Activated naive CD8-positive, alpha-beta T cell treated with anti-CD3 and anti-CD28 coated beads for 36 hours (primary cell): ENCODE measurements at places on chromosomes 6 and 20. TPM values are rescaled to one million over a fixed set of nuclear protein-coding genes. Genes with fewer than 3 reads are reported as not detected.
A peak's percentile ranks its signal among the peaks of the same experiment; 100 is the strongest.

The ELOVL2 gene
- not detected for total RNA-seq

GRCh38 chr6:72290620-72291019, 331.2 kb upstream of the KCNQ5 start:
- no peaks in the 10 kb centered on the region for H3K36me3 ChIP-seq
- H3K27ac ChIP-seq: no peak overlapping the region
- no peak overlapping the region for H3K4me3 ChIP-seq
- no peaks in the 10 kb centered on the region for H3K27me3 ChIP-seq
- H3K4me1 ChIP-seq: no peaks in the 10 kb centered on the region

DNA sequence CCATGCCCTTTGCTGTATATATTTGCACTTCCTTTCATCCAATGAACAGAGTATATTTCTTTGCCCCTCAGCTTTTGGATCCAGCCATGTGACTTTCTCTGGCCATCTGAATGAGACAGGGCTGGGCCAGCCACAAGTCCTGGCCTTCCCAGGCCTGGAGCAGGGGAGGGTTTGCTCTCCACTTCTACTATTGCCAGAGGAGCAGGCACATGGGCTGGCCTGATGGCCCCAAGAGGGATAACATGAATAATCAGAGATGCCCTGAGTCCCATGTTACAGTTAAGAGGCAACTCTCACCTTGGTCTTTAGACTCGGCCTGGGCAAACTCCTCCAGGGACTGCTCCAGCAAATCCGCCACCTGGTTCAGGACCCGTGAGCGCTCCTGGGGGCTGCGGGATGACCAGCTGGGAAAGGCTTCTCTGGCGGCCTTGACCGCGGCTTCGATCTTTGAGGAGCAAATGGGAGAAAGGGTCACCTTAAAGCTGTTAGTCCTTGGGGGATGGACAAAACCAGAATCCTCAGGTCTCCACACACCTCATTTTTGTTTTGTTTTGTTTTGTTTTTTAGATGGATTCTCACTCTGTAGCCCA, 6.3 kb downstream of the ALDH8A1 start:
- no peaks in the 10 kb centered on the region for H3K36me3 ChIP-seq
- DNase-seq: no peak
- no peaks in the 10 kb centered on the region for H3K27me3 ChIP-seq
- peaks cover 13% of the 10 kb centered on the region for H3K4me1 ChIP-seq
- H3K4me3 ChIP-seq: no peak overlapping the region
- no peak overlapping the region for H3K27ac ChIP-seq

The GGTLC1 gene
- not detected for total RNA-seq

DNA sequence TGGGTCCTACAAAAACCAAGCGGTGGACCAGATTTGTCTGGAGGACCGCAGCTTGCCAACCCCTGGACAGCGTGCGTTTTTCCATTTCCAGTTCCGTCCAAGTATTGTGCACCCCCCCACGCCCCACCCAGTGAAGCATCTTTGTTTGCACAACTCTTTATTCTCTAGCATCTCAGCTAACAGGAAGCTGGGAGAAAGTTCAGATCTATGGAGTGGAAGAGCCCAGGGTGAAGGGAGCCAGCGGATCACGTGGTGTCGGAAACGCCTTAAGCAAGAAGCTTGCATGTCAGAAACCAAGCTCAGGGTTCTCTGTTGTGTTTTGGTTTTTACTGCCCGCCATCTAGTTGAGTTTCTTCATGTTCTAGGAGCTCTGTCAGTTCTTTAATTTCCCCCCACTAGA, 29.9 kb downstream of the ARID1B start:
- no peaks in the 10 kb centered on the region for H3K27me3 ChIP-seq
- no peak for DNase-seq
- H3K36me3 ChIP-seq: peaks cover 32% of the 10 kb centered on the region
- H3K4me1 ChIP-seq: peaks cover 76% of the 10 kb centered on the region
- peak overlapping the region; percentile 42 for H3K27ac ChIP-seq

DNA sequence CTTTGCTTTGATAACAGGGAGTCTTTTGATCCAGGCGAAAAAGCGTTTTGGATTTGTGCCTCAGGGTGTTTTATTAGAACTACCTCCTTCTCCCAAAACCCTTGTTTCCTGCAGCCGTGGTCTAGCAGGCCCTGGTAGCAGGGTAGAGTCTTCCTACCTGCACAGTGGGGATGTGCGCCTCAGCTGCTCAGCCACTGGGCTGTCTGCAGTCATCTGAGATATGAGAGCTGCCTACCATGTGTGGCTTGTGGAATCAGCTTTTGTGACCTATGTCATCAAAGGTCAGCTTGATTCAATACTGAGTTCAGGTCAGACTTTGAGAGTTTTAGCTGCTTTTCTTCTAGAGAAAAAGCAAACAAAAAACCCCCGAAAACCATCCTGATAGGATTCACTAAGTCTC, 279.5 kb downstream of the CLIC5 start:
- no peaks in the 10 kb centered on the region for H3K36me3 ChIP-seq
- DNase-seq: no peak
- no peak overlapping the region for H3K4me3 ChIP-seq
- peaks cover 40% of the 10 kb centered on the region for H3K4me1 ChIP-seq
- H3K27ac ChIP-seq: no peak overlapping the region
- H3K27me3 ChIP-seq: peaks cover 31% of the 10 kb centered on the region

DNA sequence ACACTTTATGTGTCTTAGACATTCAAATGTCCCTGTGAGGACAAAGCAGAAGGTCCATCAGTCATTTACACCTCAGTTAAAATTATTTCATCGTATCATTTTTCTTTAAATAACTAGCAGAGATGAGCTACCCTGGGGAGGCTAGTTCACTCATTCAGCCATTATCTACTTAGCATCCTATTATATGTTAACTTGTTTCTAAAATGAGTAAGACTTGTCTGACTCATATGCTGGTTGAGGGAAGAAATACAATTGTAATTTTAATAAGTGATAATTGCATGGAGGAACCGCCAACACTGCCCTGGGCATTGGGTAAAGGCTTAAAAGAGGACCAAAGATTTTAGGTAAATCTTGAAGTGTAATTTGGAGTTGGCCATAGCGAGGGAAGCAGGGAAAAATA, 12.4 kb upstream of the PTPRK start:
- H3K27ac ChIP-seq: no peak overlapping the region
- H3K4me1 ChIP-seq: peaks cover 6% of the 10 kb centered on the region
- peaks cover 22% of the 10 kb centered on the region for H3K27me3 ChIP-seq
- no peaks in the 10 kb centered on the region for H3K36me3 ChIP-seq

DNA sequence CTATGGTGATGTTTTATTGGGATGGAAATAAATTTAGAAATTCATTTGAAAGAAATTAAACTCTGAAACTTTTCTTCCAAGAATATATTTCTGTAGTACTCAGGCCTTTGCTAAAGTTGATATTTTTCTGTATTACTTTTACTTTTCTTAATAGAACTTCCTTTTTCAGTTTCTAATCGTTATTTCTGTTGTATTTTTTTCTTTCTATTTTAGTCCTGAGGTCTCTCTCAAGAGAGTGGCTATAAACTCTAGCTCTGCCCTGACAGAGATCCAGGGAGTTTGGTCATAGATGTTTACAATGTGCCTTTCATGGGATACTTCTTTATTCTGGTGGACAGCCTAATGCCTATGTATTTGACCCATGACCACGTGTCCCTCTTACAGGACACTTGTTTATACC, 51.0 kb downstream of the OR2B6 start:
- no peak overlapping the region for H3K27ac ChIP-seq
- H3K36me3 ChIP-seq: no peaks in the 10 kb centered on the region
- H3K4me1 ChIP-seq: peaks cover 5% of the 10 kb centered on the region
- DNase-seq: no peak

- no peak overlapping the region for H3K4me3 ChIP-seq
- H3K27me3 ChIP-seq: peaks cover 3% of the 10 kb centered on the region
- no peak overlapping the region for H3K27ac ChIP-seq
- H3K36me3 ChIP-seq: no peaks in the 10 kb centered on the region
- DNase-seq: no peak
Measured at GRCh38 chr20:8633366-8633765, 435.5 kb upstream of the PLCB4 start.

DNA sequence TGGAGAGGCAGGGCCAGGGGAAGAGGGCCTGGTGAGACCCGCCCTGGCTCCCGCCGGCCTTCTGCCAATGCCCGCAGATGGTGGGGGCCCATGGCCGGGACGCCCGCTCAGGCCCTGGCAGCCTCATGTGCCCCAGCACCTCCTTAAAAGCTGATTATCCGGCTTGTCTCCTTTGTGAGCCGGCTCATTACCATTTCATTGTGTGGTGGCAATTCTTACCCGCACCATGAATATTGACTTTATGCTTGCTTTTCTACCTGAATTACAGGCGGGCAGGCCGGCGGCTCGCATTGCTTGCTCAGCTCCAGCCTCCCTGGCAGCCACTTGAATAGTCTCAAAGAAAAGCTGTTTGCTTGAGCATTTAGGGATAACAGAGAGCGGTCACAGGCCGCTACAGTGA, 120.0 kb upstream of the JAG1 start:
- H3K27ac ChIP-seq: no peak overlapping the region
- no peaks in the 10 kb centered on the region for H3K4me1 ChIP-seq
- H3K36me3 ChIP-seq: no peaks in the 10 kb centered on the region
- no peak for DNase-seq
- no peak overlapping the region for H3K4me3 ChIP-seq
